ENCODE measurements at places on chromosomes 11 and 22.

DNA sequence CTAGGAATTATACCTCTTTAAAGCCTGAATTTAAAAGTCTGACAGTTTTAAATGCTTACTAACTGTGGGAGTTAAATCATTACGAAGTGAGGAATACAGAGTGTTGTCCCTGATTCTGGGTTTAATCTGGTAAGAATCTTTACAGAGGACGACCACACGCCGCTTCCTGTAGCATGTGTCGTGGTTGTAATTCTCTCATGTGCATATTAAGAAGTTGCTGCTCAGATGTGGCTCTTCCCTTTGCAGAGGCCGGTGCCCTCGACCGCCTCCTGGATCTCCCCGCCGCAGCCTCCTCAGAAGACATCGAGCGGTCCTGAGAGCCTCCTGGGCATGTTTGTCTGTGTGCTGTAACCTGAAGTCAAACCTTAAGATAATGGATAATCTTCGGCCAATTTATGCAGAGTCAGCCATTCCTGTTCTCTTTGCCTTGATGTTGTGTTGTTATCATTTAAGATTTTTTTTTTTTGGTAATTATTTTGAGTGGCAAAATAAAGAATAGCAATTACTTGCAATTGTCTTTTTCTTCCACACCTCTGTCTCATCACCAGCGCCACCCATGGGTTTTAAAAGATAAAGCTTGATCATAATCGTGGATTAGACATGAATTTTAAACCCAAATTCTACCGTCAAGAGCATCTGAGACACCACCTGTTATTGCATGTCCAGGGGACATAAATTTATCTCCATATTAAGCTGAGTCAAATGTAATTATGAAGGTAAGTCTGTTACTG lies 6.5 kb downstream of the GAL start:
- DNase-seq, result no peak

DNA sequence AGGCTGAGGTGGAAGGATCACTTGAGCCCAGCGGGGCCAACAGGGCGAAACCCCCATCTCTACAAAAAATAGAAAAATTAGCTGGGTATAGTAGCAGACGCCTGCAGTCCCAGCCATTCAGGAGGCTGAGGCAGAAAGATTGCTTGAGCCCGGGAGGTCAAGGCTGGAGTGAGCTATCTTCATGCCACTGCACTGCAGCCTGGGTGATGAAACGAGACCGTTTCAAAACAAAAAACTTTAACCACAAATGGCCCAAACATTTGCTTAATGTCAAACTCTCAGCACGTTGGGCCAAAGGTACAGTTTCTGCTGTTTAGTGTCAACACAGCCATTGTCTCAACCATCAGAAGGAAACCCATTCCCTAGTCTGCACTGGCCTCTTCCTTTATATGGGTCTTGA lies 69.2 kb upstream of the TTC12 start:
- no peak for DNase-seq

DNA sequence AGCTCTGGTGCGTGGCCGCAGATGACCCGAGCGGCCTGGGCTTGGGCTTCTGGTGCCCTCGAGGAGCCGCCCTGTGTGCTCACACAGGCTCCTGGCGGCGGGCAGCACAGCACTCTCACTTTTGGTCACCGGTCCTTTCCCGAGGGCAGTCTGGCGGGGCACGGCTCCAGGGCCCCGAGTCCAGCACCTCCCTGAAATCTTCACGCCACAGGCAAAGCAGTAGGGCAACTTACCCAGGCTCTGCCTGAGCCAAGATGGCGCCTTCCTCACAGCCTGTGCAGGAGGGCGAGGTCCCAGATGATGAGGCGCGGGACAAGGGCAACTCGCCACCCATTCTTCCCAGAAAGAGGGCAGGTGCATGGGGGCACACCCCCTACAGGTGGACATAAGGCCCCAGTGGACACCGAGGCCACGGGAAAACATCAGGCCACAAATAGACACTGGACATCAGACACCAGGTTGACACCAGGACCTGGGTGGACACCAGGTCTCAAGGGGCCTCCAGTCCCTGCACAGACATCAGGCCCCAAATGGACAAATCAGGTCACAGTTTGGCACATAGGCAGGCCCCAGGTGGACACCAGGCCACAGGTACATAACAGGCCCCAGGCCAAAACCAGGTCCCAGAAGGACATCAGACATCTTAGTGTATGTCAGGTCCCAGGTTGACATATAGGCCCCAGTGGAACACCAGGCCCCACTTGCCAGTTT lies 57.6 kb upstream of the SEPTIN5 start:
- DNase-seq, result no peak

DNA sequence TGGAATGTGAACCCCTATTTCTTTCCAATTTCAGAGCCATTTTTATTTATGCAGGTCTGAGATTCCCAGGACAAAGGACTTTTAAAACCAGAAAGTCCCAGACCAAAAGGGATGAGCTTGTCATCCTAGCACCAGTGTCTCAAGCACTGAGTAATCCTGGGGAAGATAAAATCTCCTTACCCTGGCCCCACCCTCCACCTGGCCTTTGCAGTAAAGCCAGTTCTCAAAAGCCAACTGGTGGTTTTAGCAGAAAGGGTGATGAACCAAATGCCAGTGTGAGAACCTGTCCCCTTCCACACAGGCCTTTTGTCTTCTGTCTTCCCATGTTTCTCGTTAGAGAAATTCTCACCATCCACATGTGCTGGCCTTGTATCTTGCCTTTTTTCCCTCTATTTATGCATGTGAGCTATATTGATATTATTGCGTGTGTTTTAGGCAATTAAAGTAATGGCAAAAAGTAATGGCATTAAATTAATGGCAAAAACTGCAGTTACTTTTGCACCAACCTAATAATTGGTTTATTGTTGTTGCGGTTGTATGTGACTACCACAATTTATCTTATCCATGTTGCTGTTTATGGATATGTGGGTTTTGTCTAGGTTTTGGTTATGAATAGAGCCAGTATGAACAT lies 191.3 kb downstream of the MYO18B start:
- no peak for DNase-seq

DNA sequence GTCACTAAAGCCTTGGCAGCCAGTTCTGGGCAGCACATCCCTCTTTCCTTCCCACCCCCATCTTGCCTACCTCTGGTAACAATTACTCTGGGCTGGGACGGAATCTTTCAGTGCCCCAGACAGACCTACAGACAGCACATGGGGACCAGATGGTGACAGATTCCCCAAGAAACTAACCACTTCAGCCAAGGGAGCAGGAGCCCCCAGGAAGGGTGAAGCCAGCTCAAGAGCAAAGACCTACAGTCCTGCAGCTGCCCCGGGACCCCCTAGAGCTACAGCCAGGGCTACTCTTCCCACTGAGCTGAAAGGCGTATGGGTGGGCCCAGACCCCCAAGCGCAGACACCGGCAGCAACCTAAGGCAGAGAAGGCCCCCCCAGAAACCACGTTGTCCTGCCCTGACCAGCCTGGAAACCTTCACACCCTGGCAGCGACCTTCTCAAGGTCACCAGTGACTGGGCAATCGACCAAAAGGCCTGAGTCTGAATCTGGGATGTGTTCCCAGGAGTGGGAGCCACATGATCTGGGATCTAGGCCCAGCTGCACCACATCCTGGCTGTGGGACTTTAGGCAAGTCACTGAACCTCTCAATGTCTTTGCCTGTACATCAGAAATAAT lies 65.8 kb downstream of the LRRC32 start:
- DNase-seq, result no peak

- DNase-seq, result peak; percentile 79
Measured at GRCh38 chr22:45009606-45010531, at the start of gene PHF21B. Gene PHF21B (minus strand): TSS chr22:45010005. CDS start chr22:45009549, 456 bp downstream.

DNA sequence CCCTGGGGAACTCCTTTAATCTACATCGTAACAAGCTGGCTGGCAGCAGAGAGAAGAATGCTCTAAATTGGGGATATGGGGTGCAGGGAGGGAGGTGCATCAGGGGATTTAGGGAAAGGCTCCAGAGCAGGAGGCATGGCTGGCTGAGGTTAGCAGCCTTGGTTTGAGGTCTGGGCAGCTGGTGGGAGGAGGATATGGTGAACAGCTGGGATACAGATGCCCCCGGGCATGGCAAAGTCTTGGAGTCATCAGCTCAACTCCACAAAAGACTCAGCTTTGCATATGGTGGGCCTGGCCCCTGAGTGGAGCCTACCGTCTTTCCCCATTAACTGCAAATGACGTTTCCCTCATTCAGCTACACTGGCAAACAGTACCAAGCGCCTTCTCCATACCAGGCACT lies 5.4 kb downstream of the FAM83F start:
- DNase-seq, result no peak

DNA sequence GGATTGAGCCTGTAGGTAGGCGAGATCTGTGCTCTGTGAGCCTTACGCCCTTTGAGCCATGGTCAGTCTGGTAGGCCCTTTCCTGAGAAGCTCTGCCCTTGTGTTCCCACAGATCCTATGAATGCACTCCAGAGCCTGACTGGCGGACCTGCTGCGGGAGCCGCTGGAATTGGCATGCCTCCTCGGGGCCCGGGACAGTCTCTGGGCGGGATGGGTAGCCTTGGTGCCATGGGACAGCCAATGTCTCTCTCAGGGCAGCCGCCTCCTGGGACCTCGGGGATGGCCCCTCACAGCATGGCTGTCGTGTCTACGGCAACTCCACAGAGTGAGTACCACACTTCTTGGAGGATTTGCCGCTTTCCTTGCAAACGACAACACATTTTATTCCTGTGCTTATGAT lies 47.4 kb downstream of the MED15 start:
- DNase-seq, result no peak

DNA sequence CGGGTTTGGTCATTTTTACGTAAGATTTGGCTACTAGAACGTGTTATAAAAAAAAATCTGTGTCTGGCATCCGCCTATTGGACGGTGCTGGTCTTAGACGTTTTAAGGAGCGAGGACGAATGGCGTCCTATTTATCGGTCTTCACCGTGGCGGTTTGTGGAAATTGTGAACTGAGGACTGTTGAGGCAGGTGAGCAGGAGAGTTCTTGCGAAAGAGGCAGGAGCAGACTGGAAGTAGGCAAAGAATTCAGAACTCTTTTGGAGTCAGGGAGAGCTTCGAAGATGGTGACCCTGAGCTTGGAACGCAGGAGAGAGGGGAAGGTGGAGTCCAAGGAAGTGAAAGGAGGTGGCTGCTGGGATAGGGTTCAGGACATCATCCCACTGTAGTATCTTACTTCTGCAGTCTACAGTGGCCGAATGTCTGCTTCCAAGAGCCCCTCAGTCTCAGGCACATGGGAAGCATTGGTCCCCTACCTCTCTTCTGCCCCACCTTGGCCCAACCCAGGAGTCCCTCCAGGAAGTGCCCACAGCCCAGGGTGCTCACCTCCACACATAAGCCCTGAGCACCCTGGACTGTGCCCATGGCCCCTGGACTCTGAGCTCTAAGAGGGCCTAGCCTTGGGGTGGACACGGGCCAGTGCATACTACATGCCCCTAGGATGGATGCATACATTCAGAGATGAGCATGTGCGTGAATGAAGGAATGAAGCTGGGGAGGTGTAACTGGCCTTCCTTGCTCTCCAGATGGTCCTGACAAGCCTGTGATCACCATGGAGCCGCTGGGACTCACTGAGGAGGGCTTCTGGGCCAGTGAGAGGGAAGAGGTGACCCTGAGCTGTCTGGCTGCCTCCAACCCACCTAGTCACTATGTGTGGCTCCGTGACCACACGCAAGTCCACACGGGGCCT lies 3.7 kb downstream of the VSIG10L2 start:
- no peak for DNase-seq

DNA sequence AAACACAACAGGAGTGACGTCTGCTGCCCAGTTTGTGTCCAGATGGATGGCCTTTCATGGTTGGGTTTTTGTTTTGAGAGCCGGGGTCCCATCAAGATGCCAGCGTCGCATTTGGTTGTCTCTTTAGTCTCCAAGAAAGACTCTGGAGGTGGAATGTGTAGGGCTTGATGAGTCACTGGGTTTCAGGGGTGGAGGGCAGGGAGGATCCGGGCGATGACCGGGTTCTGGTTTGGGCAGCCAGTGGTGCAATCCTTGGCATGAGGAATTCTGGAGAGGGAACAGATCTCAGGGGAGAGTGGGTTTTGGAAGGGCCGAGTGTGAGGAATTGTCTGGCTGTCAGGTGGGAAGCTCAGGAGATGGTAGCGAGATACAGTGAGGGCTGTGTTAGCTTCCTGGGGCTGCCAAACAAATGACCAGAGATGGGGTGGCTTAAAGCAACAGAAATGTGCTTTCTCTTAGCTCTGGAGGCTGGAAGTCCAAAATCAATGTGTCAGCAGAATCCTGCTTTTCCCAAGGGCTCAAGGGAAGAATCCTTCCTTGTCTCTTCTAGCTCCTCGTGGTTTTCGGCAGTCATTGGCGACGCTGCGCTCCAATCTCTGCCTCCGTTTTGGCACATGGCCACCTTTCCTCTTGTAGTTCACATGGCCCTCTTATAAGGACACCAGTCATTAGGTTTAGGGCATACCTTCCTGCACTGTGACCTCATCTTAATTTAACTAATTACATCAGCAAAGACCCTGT lies 26.4 kb upstream of the PPFIA1 start:
- no peak for DNase-seq

GRCh38 chr11:94708642-94709041 lies 59.5 kb upstream of the AMOTL1 start:
- no peak for DNase-seq

DNA sequence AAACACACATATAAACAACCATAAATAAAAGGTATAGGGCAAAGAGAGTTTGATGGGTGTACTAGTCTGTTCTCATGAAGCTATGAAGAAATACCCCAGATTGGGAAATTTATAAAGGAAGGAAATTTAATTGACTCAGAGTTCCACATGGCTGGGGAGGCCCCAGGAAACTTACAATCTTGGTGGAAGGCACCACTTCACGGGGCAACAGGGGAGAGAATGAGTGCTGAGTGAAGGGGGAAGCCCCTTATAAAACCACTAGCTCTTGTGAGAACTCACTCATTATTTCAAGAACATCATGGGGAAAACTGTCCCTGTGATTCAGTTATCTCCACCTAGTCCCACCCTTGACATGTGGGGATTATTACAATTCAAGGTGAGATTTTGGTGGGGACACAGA lies 385.9 kb upstream of the ANO5 start:
- no peak for DNase-seq

- peak; percentile 95 for DNase-seq
Measured at GRCh38 chr22:33081686-33082590, 23.8 kb upstream of the SYN3 start.

DNA sequence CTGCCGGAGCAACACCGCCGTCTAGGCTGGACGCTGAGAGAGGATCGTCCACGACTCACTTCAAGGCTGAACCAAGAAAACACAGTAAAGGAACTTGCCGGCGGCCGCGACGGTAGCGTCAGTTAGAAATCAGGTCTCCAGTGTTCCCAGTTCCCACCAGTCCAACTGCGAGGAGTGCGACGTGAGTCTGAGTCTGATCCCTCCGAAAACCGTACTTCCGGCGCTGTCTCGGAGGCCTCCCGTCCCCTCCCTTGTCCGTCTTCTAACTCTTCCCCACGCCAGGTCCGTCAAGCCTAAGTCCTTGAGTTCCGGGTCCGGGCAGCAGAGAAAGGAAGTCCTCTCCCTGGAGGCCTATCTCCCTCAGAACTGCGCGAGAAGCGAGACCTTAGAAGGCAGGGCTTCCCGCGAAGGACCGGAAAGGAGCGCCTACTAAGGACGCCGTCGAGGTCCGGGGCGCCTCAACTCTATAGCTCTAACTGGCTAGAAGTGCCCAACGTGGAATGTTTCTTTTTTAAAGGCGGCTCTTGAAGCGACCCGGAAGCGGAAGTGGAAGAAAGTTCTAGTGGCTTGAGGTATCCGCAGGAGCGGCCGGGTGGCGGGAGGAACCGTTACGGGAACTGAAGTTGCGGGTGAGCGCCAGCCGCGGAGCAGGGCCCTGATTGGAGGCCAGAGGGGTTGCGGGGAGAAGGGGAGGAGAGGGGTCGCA lies at the start of the genes BANF1 and EIF1AD:
Gene BANF1, plus strand, starts transcription at position 562 of the 706 bp plus-strand sequence. CDS start 748 bp downstream, outside the sequence.
Gene EIF1AD, minus strand, starts transcription at position 216 of the 706 bp plus-strand sequence. CDS start 1,768 bp downstream, outside the sequence.
- peak; percentile 98 for DNase-seq

All from SK-N-DZ (cell line).